Stimulated activated CD8-positive, alpha-beta memory T cell treated with anti-CD3 and anti-CD28 coated beads, Interleukin-4, amount 100 ng/mL, for 4 hours (primary cell): ENCODE measurements at places on chromosomes 11 and 22.

DNA sequence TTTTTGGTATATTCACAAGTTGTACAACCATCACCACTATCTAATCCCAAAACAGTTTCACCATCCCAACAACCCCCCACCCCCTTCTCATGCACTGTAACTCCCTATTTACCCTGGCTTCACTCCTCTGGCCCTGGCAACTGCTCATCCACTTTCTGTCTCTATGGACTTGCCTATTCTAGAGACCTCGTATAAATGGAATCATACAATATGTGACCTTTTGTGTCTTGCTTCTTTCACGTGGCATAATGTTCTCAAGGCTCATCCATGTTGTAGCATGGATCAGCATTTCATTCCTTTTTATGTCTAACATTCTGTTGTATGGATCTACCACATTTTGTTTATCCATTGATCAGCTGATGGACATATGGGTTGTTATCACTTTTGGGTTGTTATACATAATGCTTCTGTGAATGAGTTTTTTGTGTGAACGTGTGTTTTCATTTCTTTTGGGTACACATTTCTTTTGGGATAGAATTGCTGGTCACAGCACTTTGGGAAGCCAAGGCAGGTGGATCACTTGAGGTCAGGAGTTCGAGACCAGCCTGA lies 46.1 kb downstream of the GDPD5 start:
- no peak for DNase-seq

DNA sequence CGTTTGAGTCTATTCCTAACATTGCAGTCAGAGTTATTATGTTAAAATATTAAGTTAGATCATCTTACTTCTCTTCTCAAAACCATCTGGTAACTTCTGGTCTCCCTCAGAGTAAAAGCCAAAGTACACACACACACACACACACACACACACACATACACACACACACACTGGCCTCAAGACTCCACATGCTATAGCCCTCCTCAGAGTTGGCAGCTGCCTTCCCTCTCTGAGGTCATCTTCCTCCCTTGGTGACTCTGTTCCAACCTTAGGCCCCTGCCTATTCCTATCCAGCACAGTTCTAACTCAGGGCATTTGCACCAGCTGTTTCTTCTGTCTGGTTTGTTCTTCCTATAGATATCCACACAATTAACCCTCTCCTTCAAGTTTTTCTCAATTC lies 272.0 kb upstream of the SESN3 start:
- DNase-seq: no peak

- DNase-seq: no peak
Measured at GRCh38 chr11:36090356-36091109, 146.7 kb downstream of the LDLRAD3 start.

- no peak for DNase-seq
Measured at GRCh38 chr11:47667135-47667534, 24.8 kb upstream of the MTCH2 start.

DNA sequence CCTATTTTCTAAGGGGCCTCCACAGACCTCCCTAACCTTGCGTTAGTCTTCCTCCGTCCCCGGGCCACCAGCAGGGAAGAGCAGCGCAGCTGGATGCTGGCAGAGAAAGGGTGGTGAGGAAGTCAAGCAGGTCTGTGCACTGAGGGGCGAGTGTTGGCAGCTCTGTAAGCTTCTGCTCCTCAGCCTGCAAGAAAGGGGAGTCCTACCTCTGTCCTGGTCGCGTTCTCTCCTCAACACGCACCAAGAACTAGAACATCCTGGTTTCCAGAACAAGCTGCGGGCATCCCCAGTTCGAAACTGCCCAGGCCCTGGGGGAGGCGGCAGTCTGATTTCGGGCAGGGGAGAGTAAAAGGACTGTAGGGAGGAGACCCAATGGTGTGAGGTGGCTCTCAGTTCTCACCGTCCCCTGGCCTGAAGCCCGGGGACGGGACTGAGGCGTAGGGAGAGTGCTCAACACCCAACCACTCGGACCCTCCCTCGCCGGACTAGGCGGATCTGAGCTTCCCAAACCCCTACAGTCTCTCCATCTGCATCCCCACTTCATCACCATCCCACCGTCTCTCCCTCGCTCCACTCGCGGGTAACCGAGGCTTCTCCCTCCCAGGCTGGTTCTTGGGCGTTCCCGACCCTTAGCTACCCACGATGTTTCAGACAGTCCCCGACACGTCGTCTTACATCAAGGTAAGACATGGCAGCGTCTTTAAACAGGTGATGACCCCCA lies 7.7 kb upstream of the FLI1 start:
- no peak for DNase-seq

- DNase-seq: no peak
Measured at GRCh38 chr22:21791635-21792625, 56.3 kb upstream of the YPEL1 start.

- DNase-seq: no peak
Measured at GRCh38 chr22:19803736-19804267, 43.2 kb downstream of the TBX1 start.

- no peak for DNase-seq
Measured at GRCh38 chr11:111797145-111797581, 31.0 kb upstream of the PPP2R1B start.

DNA sequence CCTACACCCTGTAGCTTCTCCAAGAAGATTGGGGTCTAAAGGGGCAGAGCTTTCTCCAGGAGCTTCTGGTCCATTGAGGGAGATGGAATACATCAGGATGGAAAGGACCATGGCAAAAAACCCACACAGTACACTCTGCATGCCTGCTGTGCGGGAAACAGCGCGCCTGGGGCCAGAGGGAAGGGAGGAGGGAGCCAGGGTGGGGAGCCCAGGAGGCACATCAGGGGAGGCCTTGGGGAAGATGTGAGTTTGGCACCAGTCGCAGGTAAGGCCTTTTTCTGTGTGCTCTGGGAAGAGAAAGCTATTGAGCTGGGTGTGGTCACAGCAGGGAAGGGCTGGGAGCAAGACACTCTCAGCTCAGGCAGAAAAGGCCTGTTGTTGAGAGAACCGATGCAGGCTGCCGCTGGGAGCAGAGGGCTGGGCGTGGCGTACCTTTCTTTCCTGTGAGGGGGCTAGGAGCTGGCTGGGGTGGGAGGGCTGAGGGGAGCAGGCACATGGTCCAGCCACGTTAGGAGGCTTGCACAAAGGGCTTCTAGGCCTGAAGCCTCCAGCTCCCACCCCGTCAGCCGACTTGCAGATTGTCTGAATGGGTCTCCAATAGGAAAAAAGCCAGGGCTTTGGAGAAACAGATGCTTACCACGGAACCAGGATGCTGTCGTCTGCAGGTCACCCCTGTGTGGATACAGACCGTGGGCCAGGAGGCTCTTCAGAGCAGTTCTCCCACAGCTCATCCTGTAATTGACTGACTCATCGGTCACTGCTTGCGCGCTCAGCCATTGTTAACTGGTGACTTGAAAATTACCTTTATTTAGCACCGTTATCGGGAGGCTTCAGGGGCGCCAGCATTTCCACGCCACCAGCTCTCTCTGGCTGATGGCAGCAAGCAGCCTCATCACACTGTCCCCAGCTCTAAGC lies 237.3 kb downstream of the ST3GAL4 start:
- DNase-seq: no peak

DNA sequence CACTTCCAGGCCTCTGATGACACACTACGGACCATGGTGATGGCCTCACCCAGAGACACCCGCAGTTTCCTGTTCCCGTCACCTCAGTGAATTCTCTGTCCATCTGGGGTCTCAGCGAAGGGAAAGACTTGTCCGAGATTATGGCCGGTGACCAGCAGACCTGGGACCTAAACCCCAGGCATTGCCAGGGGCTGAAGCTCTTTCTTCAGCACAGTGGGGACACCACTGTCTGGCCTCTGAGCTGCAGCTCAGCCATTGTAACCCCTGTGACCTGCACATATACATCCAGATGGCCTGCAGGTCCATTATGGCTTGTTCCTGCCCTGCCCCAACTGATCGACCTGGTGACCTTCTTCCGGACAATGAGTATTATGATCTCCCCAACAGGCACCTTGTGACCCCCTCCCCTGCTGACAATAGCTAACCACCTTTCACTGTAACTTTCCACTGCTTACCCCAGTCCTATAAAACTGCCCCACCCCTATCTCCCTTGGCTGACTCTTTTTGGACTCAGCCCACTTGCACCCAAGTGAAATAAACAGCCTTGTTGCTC lies 22.3 kb downstream of the CBX7 start:
- DNase-seq: no peak

- DNase-seq: no peak
Measured at GRCh38 chr11:68998390-68998911, 14.6 kb downstream of the MRGPRF start.

GRCh38 chr11:126521196-126521595 lies 165.7 kb downstream of the ST3GAL4 start:
- no peak for DNase-seq

- DNase-seq: no peak
Measured at GRCh38 chr11:39145346-39145745, 2314.1 kb downstream of the LRRC4C start.

GRCh38 chr22:28940441-28940840 lies 57.1 kb downstream of the ZNRF3 start:
- DNase-seq: no peak

DNA sequence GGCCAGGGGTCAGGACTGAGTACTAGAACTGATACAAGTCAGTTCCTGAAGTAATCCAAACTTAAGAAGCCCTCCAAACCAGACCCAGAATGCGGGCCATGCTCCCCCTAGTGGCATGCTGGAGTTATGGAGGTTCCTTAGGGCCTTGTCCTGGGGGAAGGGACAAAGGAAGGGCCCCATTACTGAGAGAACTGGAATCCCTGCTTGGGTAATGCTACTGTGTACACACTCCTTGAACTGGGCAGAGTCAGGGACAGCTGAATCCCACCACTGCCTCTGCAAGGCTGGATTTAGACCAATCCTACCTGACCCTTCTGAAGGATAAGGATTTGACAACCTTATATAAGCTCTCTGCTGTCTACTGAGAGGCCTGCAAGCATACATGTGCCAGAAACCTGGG lies 97.3 kb upstream of the AKIP1 start:
- DNase-seq: no peak

- peak; percentile 2 for DNase-seq
Measured at GRCh38 chr11:87097582-87097981, 59.8 kb downstream of the TMEM135 start.

DNA sequence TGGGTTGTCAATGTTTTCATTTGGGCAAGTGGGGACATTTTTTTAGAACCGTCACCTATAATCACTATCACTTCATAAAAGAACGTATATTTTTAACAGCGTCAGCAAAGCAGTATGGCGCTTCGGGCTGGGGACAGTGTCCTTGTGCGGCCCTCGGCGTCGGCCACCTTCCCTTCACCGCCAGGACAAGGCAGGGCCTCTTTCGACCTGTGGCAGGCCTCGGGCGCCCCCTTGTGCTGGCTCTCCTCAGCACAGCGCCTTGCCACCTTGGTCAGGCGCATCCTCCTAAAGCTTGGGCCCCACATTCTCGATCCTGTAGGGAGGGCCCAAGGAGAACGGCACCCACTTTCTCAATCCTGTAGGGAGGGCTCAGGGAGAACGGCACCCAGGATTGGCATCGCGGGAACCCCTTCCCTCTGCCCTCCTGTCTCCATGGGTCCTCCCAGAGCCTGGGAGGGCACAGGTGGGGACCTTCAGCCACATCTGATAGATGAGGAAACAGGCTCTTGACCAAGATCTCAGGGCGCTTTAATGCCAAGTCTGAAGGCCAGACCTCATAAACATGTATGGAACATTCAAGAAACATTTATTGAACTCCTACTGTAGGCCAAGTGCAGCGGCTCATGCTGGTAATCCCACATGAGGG lies 11.5 kb upstream of the FADD start:
- peak; percentile 18 for DNase-seq

- no peak for DNase-seq
Measured at GRCh38 chr11:120268686-120269085, 28.7 kb downstream of the POU2F3 start.

DNA sequence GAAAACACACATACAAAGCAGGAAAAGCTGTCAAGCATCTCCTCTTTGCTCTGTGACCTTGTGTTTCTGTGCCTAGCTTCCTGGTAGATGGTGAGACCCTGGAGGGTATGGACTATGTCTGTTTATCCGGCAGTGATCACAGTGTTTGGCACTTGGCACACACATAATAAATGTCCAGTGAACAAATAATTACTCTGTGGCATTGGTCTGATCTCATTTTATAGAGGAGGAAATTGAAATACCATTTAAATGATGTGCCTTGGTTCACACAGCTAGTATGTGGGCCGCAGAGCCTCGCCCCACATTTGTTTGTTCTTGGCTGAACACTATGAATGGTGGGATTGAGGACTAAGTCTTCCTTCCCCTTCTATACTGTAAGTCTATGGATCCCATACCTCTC lies 104.7 kb upstream of the SPON1 start:
- no peak for DNase-seq

DNA sequence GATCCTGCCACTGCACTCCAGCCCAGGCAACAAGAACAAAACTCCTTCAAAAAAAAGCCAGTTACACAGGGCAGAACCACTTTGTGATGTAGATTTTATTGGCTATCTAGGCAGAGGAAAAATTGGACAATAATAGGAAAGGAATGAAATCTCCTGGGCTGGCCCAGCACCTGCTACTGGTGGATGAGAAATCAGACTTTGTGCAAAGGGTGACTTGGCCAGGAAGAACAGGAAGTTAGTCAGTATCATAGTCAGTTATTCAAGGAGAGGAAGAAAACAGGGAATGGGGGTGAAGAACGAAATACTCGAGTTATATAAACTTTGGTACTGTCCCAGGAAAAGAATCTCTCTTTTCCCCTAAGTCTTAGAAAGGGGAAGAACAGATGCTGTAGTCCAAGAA lies 11.0 kb upstream of the SPTBN2 start:
- DNase-seq: no peak

- no peak for DNase-seq
Measured at GRCh38 chr11:75790986-75791385, 22.4 kb downstream of the DGAT2 start.

- no peak for DNase-seq
Measured at GRCh38 chr11:103889679-103890078, 146.8 kb upstream of the DDI1 start.

DNA sequence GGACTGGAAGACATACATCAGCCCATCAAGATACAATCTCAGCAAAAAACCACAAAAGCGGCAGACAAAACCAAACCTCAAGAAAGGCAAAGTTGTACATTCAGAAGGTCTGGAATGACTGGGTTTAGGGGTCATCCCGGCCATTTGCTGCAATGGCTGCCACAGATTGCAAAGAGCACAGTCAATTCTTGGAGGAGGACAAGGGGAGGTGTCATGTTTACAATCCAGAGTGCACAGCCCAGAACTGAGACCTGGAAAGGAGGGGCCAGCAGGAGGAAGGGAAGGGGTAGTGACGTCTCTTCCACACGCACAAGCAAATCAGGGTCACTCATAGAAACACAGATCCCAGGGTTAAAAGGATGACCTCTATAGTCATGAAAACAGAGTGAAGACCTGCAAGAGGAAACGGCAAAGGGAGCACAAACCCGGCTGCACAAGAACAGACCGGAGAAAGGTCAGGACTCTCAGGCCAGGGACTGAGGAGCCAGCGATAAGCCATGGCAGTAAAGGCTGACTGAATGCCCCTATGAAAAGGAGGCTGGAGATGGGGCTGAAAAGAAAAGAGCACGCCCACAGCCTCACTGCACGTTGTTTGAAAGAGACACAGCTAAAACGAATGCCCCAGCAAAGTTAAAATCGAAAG lies 18.2 kb upstream of the MUC5AC start:
- no peak for DNase-seq

DNA sequence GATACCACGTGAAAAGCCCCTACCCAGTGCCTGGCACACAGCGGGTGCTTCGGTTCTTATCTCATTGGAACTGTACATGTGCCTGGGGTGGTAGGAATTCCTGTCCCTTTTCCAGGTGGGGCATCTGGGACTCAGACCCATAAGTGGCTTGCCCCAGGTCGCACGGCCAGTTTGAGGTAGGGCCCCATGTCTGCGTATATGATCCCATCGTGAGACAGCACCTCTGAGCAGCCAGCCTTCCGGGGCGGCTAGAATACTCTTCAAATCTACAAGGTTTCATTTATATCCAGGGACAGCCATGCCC lies 33.5 kb upstream of the SMIM38 start:
- no peak for DNase-seq
